ENCODE measurements at places on chromosomes 16 and 17.

DNA sequence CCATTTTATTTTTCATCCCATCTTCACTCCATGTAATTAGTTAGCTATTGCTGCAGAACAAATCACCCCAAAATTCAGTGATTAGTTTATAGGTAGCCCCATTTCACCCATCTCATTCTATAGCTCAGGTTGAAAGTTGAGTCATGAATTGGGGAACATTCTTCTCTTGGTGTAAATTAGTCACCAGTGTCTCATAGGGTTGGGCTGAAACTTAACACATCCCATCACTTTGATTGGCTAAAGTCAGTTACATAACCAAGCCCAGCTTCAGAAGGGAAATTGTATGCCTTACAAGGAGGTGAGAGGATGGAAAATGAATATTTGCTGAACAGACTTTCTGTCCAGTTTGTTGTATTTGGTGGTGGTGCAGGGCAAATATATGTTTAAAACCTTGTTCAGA lies 477.5 kb downstream of the WWOX start:
- no peak overlapping the region for H3K27ac ChIP-seq
- no peaks in the 10 kb centered on the region for H3K36me3 ChIP-seq
- H3K4me3 ChIP-seq, result no peak overlapping the region
- H3K4me1 ChIP-seq, result no peaks in the 10 kb centered on the region
- no peaks in the 10 kb centered on the region for H3K27me3 ChIP-seq
- no peak for DNase-seq

DNA sequence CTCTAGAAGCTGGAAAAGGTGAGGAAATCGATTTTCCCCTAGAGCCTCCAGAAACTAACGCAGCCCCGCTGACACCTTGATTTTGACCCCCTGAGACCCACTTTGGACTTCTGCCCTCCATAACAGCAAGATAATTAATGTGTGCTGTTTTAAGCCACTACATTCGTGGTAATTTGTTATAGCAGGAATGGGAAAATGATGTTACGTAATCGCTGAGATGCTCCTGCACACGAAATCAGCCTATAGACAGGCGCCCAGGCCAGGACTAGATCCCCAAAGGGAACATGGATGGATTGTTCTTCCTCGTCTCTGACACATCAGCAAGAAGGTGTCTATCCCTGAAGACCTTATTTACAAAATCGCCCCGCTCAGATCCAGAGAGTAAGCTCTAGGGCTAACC lies 1.4 kb upstream of the MYOCD start:
- DNase-seq, result no peak
- H3K4me1 ChIP-seq, result peaks cover 4% of the 10 kb centered on the region
- no peak overlapping the region for H3K4me3 ChIP-seq
- no peaks in the 10 kb centered on the region for H3K36me3 ChIP-seq
- no peak overlapping the region for H3K27ac ChIP-seq

- no peaks in the 10 kb centered on the region for H3K36me3 ChIP-seq
- no peaks in the 10 kb centered on the region for H3K4me1 ChIP-seq
- DNase-seq, result no peak
- no peaks in the 10 kb centered on the region for H3K27me3 ChIP-seq
- no peak overlapping the region for H3K27ac ChIP-seq
These were observed 11.3 kb downstream of the LIG3 start for GRCh38 chr17:34991606-34992005.

- no peaks in the 10 kb centered on the region for H3K4me1 ChIP-seq
- no peak overlapping the region for H3K27ac ChIP-seq
- peaks cover 5% of the 10 kb centered on the region for H3K36me3 ChIP-seq
- no peak overlapping the region for H3K4me3 ChIP-seq
These were observed 6.8 kb downstream of the MTSS2 start for GRCh38 chr16:70678898-70679670.

- no peak overlapping the region for H3K27ac ChIP-seq
- H3K27me3 ChIP-seq, result no peaks in the 10 kb centered on the region
- no peaks in the 10 kb centered on the region for H3K4me1 ChIP-seq
- DNase-seq, result no peak
These were observed 10.9 kb upstream of the HEXD start for GRCh38 chr17:82407255-82407654.

DNA sequence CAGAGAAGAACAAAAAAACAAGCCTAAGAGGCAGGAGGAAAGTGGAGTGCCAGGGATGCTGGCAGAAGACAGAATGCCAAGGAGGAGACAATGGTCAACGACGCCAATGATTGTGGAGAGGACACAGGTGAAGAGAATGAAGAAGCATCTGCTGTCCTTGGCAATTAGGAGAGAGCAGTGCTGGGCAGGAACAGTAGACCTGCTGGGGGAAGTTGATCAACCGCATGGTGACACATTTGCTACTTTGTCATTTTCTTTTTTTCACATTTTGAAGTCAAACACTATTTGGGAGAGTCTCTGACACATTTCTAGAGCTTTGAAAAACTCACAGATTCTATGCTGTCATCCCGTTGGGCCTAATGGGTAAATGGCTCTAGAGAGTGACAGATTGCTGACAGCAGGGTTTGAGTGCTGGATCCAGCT lies 1.1 kb upstream of the PIK3R6 start:
- no peaks in the 10 kb centered on the region for H3K36me3 ChIP-seq
- DNase-seq, result no peak
- no peaks in the 10 kb centered on the region for H3K27me3 ChIP-seq
- no peak overlapping the region for H3K27ac ChIP-seq
- H3K4me1 ChIP-seq, result no peaks in the 10 kb centered on the region
- no peak overlapping the region for H3K4me3 ChIP-seq

DNA sequence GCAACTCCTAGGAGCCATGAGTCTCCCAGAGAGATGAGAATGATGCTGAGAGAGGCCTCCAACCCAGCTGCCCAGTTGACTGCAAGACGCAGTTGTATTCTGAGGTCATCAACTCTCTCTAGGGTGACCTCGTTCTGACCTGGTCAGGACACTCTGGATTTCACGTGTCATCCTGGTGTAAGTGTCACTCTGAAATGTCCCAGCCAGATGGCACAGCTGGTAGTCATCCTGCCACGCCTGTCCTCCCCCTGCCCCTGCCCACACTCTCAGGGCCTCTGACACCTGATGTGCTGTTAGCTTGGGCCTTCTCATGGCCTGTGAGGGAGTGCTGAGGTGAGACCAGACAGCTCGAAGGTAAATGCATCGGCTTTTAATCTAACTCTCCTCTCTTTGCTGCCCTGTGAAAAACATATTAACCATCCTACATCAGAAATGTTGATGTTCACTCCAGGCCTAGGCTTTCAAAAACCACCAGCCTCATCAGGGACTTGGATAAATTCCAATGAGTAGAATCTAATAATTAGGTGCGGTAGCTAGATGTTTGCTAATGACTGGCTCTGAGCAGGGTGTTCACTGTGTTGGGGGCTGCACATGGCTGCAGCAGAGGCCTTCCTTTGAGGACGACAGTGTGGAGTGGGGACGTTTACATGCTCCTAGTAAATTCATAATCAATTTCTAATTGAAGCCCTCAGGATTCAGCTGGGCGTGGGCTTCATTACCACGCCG lies 13.8 kb downstream of the MLYCD start:
- no peak for DNase-seq
- H3K4me3 ChIP-seq, result no peak overlapping the region
- H3K36me3 ChIP-seq, result peaks cover 72% of the 10 kb centered on the region

DNA sequence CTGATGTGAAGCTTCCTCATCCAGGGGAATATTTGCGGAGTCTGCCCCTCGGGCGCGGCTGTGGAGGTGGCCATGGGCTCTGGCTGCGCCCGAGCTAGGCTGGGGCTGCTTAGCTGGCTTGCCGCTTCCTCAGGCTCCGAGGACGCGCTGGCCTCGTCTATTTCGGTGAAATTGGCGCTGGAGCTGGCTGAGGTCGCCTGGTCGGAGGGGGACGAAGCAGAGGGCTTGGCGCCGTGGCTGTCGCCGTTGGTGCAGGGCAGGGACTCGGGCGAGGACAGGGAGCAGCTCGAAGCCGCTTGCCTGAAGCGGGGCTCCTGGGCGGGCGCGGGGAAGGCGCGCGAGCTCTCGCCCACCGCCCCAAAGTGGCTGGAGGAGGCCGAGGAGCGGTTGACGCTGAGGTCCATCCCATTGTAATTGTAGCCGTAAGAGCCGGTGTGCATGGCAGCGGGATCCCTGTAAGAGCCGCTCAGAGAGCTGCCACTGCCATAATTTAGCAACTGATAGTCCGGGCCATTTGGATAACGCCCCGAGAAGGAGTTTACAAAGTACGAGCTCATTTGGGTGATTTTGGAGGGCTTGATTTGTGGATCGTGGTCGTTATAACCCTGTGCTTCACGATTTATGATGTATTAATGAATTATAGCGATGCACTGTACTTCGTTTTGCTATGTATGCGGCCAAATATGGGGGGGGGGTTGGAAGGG lies at the start of gene HOXB5:
HOXB5 (minus strand) TSS at position 654 of the 704 bp plus-strand sequence; CDS start at position 557, 97 bp downstream.
- DNase-seq, result no peak
- H3K4me1 ChIP-seq, result no peaks in the 10 kb centered on the region
- no peak within 1 kb of the TSS for H3K4me3 ChIP-seq
- H3K36me3 ChIP-seq, result no peaks in the 10 kb centered on the region
- H3K27ac ChIP-seq, result no peak within 1 kb of the TSS

GRCh38 chr17:79182176-79183042 lies 107.8 kb downstream of the ENGASE start:
- no peak for DNase-seq
- H3K27ac ChIP-seq, result no peak overlapping the region
- H3K36me3 ChIP-seq, result no peaks in the 10 kb centered on the region

- no peak overlapping the region for H3K27ac ChIP-seq
- no peaks in the 10 kb centered on the region for H3K36me3 ChIP-seq
- DNase-seq, result no peak
- no peaks in the 10 kb centered on the region for H3K27me3 ChIP-seq
These were observed 1092.7 kb upstream of the GOT2 start for GRCh38 chr16:59826767-59827166.

GRCh38 chr17:4788807-4789700 lies at the start of gene GLTPD2:
GLTPD2 (plus strand) TSS chr17:4788964; CDS start chr17:4789012, 48 bp downstream.
- peak within 1 kb of the TSS; percentile 97 for H3K27ac ChIP-seq
- H3K27me3 ChIP-seq, result no peaks in the 10 kb centered on the region
- H3K36me3 ChIP-seq, result no peaks in the 10 kb centered on the region
- peak within 1 kb of the TSS; percentile 57 for H3K4me3 ChIP-seq

- no peak overlapping the region for H3K4me3 ChIP-seq
- peaks cover 66% of the 10 kb centered on the region for H3K4me1 ChIP-seq
- no peaks in the 10 kb centered on the region for H3K27me3 ChIP-seq
- H3K27ac ChIP-seq, result no peak overlapping the region
- no peaks in the 10 kb centered on the region for H3K36me3 ChIP-seq
- no peak for DNase-seq
These were observed 101.6 kb downstream of the RAB11FIP4 start for GRCh38 chr17:31492880-31493655.

DNA sequence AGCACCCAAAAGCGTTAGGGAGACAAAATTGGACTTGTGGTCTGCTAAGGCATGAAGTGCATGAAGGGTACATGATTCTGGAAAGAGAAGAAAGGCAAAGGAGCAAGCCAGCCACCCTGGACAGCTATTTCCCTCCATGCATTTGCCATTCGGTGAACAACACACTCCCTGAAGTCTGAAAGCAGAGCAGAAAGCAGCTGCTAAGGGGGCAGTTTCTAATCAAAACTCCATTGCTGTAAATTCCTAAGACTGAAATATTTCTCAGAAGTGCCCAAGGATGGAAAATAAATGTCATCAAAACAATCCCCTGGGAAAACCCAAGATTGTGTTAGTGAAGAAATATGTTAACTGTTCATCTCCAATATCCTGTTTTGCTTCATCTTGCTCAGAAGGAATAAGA lies 44.3 kb downstream of the PMP22 start:
- H3K4me1 ChIP-seq, result no peaks in the 10 kb centered on the region
- no peaks in the 10 kb centered on the region for H3K27me3 ChIP-seq
- H3K27ac ChIP-seq, result no peak overlapping the region
- no peak for DNase-seq

GRCh38 chr17:81821147-81821546 lies 11.9 kb downstream of the MCRIP1 start:
- peak overlapping the region; percentile 85 for H3K27ac ChIP-seq

GRCh38 chr16:82454152-82454551 lies 172.6 kb upstream of the CDH13 start:
- DNase-seq, result no peak
- H3K27ac ChIP-seq, result no peak overlapping the region
- no peaks in the 10 kb centered on the region for H3K27me3 ChIP-seq
- H3K4me1 ChIP-seq, result no peaks in the 10 kb centered on the region
- no peaks in the 10 kb centered on the region for H3K36me3 ChIP-seq
- no peak overlapping the region for H3K4me3 ChIP-seq

DNA sequence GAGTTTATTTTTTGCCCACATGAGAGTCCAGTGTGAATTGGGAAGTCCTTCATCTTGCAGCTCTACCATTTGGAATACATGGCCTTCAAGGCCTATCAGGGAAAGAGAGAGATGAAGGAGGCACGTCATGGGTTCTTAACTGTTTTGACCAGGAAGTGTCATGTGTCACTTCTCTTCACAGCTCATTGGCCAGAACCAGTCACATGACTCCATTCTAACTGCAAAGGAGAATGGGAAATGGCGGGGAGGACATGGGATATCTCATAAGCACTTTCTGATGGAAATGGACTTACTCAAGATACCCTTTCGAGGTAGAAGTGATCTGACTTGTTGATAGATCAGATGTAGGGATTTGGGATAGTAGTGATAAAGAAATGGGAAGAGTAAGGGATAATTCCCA lies 57.9 kb upstream of the CES5A start:
- no peak overlapping the region for H3K4me3 ChIP-seq
- no peak overlapping the region for H3K27ac ChIP-seq
- no peak for DNase-seq
- H3K4me1 ChIP-seq, result no peaks in the 10 kb centered on the region
- no peaks in the 10 kb centered on the region for H3K27me3 ChIP-seq

DNA sequence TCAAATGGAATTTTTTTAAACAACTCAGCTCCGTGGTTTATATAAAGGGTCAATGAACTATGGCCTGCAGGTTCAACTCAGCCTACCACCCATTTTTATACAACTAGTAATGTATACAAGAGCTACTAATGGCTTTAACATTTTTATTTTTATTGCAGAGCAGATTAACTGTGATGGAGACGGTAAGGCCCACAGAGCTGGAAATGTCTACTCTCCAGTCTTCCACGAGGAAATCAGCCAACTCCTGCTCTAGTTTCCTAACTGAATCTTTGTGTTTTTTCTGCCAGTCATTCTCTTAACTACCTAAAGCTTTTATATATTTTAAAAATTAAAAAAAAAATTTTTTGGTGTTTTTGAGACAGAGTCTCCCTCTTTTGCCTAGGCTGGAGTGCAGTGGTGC lies 385.1 kb upstream of the MAF start:
- H3K36me3 ChIP-seq, result no peaks in the 10 kb centered on the region
- H3K4me3 ChIP-seq, result no peak overlapping the region
- DNase-seq, result no peak
- no peak overlapping the region for H3K27ac ChIP-seq
- no peaks in the 10 kb centered on the region for H3K4me1 ChIP-seq

- H3K27me3 ChIP-seq, result no peaks in the 10 kb centered on the region
- no peak for DNase-seq
- H3K36me3 ChIP-seq, result no peaks in the 10 kb centered on the region
- no peak overlapping the region for H3K4me3 ChIP-seq
- no peak overlapping the region for H3K27ac ChIP-seq
These were observed 192.9 kb downstream of the MAF start for GRCh38 chr16:79407461-79408135.

DNA sequence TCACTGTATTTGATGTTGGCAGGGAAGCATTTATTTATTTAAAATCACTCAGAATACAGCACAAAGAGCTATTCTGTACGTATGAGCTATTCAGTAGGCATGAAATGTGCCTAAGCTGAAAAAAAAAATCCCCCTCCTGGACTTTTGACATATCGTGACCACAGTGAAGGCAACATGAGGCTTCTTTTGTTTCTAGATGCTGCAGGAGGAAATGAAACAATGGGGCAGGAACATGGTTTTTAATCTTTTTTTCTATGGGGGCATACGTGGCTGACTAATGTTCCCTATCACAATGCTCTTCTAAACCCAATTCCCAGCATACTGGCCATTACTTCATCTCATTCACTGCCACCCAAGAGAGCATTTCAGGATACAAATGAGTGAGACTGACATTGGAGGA lies 191.0 kb upstream of the PMFBP1 start:
- H3K27me3 ChIP-seq, result no peaks in the 10 kb centered on the region
- H3K36me3 ChIP-seq, result no peaks in the 10 kb centered on the region
- no peak for DNase-seq
- no peak overlapping the region for H3K27ac ChIP-seq
- H3K4me3 ChIP-seq, result no peak overlapping the region

All from pancreas (tissue), 10 donors.